Stimulated activated CD4-positive, alpha-beta T cell treated with anti-CD3 and anti-CD28 coated beads, Interleukin-1b, Interleukin-23, amount 100 ng/mL, for 4 hours (primary cell): ENCODE measurements at places on chromosomes 5 and 9.

DNA sequence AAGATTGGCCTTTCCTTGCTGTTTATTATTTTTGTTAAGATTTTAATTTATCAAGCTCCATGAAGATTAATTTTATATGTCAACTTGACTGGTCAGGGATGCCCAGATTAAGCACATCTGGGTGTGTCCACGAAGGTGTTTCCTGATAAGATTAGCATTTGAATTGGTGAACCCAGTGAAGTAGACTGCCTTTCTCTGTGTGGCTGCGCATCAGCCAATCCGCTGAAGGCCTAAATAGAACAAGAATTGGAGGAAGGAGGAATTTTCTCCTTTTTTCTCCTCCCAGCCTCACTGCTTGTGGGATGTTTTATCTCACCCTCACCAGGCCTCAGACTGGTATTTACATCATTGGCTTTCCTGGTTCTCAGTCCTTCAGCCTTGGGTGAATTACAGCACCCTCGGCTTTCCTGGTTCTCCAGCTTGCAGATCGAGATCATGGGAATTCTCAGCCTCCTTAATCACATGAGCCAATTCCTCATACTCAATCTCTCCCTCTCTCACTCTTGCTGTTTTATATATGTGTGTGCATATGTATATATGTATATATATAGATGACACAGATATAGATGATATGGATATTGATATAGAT lies 135.4 kb upstream of the SPEF2 start:
- no peak for DNase-seq

DNA sequence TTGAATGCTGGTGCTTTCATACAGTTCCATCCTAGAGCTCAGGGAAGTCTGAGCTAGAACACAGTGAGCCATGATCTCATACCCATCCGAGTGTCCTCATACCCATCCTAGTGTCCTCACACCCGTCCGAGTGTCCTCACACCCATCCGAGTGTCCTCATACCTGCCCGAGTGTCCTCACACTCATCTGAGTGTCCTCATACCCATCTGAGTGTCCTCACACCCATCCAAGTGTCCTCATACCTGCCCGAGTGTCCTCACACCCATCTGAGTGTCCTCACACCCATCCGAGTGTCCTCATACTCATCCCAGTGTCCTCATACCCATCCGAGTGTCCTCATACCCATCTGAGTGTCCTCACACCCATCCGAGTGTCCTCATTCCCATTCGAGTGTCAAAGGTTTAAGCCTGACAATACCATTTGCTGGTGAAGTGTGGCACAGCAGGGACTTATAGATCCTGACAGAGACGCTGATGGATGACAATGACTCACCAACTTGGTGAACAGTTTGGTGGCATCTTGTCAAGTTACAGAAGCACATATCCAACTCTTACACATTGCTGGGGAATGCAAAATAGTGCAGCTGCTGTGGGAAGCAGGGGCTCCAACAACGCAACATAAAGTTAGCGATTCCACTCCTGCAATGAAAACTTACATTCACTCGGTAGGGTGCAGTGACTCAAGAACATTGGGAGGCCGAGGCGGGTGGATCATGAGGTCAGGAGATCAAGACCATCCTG lies 77.0 kb upstream of the COL5A1 start:
- DNase-seq = no peak

DNA sequence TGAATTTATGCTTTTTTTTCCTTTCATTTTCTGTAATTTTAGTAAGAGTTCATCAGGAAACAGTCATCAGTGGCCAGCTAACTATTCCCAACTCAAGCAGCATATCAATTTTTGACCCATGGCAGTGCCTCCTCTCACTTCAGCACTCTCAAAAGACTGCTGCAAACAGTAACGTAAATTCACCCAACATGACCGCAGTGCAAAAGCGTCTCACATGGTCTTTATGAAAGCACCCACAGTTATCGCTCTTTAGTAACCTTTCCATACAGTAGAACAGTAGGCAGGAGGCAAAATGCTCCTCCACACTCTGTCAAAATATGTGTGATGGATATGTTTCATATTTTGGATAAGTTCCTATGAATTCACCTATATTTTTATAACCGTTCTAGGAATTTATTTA lies 48.6 kb downstream of the PARP8 start:
- DNase-seq = no peak

- no peak for DNase-seq
These were observed 49.6 kb upstream of the CCL21 start for GRCh38 chr9:34759432-34760134.

- DNase-seq = no peak
These were observed 129.2 kb upstream of the PTCH1 start for GRCh38 chr9:95645992-95646391.
